ENCODE measurements at places on chromosomes 3 and 15. TPM values are rescaled to one million over a fixed set of nuclear protein-coding genes. Genes with fewer than 3 reads are reported as not detected.

USP50 gene
- not detected for polyA plus RNA-seq

GRM2 gene
- not detected for polyA plus RNA-seq

NR2F2 gene
- polyA plus RNA-seq, result not detected

RTP1 gene
- polyA plus RNA-seq, result not detected

ACOX2 gene
- polyA plus RNA-seq, result 2.5 TPM

NOX5 gene
- not detected for polyA plus RNA-seq

CCR2 gene
- 145 TPM for polyA plus RNA-seq

CYP1A2 gene
- not detected for polyA plus RNA-seq

EHHADH gene
- 1.5 TPM for polyA plus RNA-seq

PDZRN3 gene
- not detected for polyA plus RNA-seq

HTR3E gene
- not detected for polyA plus RNA-seq

NME9 gene
- polyA plus RNA-seq, result not detected

DNA sequence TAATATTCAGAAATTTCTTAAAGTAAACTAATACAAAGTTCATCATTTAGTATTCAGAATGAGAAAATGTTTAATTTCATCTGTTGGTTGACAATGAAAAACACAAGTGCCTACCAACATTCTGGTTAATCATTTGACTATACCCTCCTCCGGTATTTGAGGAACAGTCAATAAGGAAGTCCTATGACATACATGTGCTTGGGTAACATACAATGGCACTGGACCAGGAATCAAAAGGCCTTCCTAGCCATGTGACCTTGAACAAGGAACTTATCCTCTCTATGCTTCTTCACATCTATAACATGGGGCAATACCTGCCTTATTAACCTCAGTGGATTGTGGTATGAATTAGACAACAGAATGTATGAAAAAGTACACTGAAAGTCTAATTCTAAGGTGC, 65.8 kb downstream of the ZNF280D start:
- DNase-seq, result peak; percentile 1

GRCh38 chr3:100263583-100263982, 2.8 kb downstream of the TBC1D23 start:
- DNase-seq, result no peak

DNA sequence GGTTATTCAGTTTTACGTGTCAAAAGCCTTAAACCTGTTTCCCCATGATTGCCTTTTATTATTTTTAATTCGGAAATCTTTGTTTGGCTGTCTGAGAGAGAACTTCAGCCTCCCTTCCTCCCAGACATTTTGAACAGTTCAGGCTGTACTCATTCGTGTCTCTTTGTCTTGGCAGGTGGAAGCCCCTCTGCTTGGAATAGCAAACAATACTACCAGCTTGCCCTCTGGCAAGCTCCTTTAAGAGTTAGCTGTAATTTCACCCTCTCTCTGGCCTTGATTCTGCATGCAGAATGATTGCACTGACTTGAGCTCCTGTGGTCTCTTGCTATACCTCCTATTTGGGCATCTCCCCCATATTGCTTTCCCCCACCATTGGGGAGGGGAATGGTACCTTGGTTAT, 11.7 kb downstream of the IGF1R start:
- no peak for DNase-seq

- DNase-seq, result no peak
Measured at GRCh38 chr3:115947325-115947724, 324.0 kb downstream of the GAP43 start.

DNA sequence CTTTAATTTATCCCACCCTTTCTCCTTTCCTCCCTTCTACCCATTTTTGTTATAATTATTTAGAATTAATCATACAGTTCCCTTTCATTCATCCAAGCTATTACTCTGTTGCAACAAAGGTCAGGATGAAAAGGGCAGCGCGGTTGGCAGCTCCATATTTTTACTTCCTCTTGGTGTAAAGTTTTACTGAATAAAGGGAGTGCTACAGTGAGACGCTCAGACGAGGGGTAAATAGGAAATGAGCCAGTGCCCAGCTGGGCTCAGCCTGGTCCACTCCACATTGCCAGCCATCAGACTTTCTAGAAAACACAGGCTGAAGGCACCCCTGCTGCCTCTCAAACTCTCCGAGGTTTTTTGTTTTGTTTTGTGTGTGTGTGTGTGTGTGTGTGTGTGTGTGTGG, 21.9 kb upstream of the ZBTB38 start:
- DNase-seq, result peak; percentile 10

DNA sequence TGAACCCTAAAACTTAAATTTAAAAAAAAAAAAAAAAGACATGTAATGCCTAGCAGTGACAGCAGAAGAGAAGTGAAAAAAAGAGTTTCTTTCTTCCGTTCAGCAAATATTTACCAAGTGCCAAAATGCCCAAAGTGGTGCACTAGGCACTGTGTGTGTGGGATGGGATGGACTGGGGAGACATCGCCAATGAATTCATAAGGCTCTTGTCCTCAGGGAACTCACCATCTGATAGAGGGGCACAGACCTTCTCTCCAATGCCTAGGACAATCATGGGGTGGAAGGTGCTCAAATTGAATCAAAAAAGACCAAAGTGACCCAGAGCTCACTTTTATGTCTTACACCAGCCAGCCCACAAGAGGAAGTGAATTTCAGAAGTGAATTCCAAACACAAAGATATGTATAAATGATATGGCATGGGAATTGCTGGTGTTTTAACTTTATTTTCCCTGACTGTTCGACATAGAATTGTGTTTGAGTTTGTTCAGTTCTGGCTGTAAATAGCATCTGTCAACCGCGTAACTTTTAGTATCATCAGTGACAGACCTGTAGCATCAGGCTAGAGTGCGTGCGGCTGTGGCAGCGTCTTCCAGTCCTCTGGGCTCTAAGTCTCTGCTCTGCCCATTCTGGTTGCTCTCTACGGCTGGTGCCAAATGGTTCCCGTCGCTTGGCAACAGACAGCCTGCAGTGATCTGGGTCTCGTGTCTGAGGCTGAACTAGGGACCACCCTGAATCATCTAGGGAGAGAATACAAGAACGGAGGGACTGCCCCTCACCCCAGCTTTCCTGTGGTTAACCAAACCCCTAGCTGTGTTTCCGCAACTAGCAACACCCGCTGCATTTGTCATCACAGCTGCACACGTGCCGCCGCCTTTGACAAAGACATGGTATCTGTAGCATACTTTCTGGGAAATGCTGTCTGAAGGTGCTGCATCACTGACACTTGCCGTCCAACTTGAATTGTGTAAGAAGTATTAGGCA, 154.0 kb upstream of the THBS1 start:
- peak; percentile 98 for DNase-seq

GRCh38 chr3:192833177-192833890, 84.3 kb downstream of the MB21D2 start:
- DNase-seq, result no peak

GRCh38 chr3:188220988-188221818, 67.2 kb downstream of the LPP start:
- no peak for DNase-seq

DNA sequence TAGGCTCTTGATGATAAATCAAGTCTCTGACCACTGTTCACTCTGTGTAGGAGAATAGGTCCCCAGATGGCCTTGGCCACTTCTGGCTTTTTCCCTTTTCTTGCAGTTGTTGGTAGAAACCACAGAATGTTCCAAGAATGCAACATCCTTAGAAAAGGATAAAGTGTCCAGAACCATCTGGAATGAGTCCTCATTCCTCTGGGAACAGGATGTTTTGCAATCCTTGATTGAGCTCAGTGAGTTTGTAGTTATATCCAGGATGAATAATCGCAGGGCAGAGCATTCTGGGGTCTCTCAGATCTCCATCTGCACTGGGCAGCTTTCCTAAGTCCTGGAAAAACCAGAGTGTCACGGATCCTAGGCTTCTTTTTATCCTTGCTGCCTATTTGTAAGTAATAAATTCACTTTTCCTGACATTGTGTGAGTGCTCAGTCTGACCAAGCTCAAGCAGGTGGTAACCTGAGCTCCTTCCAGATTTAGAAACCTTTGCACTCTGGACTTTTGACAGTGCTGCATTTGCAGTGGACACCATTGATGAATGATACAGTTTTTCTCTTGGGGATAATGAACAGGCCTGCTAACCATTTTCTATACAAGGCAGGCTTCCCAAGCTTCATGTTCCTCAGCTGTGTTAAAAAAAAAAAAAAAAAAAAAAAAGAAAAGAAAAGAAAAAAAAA, 1028.6 kb downstream of the OTOL1 start:
- no peak for DNase-seq

DNA sequence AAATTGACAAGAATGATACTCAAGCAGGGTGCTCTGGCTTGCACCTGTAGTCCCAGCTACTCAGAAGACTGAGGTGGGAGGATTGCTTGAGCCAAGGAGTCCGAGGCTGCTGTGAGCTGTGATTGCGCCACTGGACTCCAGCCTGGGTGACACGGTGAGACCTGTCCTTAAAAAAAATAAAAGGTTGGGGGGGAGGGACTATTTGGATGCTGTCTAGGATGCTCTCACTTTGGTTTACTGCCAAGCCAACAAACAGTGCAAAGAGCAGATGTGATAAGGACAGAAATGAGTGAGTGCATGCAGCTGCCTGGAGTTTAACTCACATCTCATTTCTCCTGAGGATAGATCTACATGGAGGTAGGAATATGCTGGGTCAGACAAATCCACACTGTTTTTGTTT, 130.0 kb downstream of the FRMD4B start:
- DNase-seq, result no peak

DNA sequence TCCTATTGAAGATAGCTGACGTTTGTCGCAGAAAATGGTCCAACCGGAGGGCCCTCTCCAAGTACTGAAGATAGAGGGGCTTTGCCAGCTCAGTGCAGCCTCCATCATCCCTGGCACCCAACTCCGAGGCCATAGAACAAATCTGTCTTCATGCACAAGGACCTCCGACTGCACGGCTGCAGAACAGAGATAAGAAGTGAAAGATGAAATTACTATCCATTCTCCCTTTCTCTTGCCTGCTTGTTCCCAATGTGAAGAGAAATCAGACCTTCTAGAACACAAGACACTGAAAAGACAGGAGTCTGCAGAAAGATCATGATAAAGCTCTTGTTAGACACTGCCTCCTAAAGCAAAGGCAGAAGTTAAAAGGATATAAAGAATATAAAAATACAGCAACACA, 19.9 kb downstream of the INO80 start:
- DNase-seq, result no peak

GRCh38 chr15:44598892-44599291, 61.9 kb downstream of the EIF3J start:
- DNase-seq, result no peak

GRCh38 chr15:90559119-90559518, 29.4 kb downstream of the CRTC3 start:
- DNase-seq, result no peak

GRCh38 chr3:136883967-136884720, 22.1 kb downstream of the NCK1 start:
- no peak for DNase-seq

GRCh38 chr3:188927971-188928370, 243.8 kb upstream of the TPRG1 start:
- no peak for DNase-seq

- DNase-seq, result no peak
Measured at GRCh38 chr15:68638953-68639515, 60.2 kb downstream of the CORO2B start.

GRCh38 chr3:138260611-138261010, 69.0 kb downstream of the NME9 start:
- no peak for DNase-seq

- no peak for DNase-seq
Measured at GRCh38 chr3:187027531-187028278, 97.4 kb downstream of the ST6GAL1 start.

GRCh38 chr15:64355348-64355943, 527 bp downstream of the CSNK1G1 start:
- DNase-seq, result no peak

GRCh38 chr15:66403323-66403722, 16.6 kb downstream of the MAP2K1 start:
- DNase-seq, result no peak

DNA sequence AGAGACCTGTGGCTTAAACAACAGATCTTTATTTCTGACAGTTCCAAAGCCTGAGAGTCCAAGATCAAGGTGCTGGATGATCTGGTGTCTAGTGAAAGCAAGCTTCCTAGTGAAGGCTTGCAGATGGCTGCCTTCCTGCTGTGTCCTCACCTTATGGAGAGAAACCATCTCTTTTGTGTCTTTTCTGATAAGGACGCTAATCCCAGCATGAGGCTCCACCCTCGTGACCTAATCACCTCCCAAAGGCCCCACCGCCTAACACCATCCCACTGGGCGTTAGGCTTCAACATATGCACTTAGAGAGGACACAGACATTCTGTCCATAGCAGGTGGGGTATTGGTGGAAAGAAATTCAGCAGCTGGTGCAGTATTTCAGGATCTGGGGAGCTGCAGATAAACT, 19.8 kb upstream of the LYSMD4 start:
- DNase-seq, result no peak

DNA sequence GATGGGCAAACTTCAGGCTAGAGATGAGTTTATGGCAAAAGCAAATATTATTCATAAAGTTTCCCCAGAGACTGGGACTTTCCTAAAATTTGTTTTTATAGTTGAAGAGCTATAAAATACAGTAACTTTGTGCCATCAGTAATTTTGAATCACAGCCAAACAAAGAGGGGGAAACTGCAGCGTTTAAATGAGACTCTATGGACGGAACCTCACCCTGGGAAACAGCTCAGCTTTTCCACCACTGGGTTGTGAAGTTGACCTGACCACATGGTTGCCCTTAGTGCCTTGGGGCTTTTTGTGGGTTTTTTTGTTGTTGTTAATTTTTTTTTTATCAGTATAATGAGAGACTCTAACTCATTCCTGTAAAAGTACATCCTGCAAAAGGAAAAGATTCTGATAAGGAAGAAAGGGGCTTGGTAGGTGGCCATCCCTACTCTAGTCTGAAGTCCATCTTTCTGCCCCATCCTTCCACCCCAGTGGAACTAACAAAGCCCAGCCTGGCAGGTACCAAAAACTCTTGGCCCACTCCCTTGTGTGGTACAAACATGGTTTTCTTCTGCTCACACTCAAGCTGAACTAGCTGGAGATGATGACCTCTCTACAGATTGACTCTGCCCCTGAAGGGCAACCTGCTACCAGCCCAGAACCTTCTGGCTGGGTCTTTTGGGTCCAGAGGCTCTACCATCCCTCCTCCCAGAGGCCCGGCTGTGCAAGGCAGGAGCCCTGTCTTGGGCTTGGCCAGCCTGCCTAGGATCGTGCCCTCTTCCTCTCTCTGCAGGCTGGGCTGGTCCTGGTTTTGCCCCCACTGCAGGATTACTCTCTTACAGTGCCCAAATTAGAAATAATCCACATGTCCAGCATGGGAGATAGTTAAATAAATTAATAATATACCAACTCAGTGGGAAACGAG, 41.2 kb downstream of the RLBP1 start:
- DNase-seq, result no peak

All from CD14-positive monocyte (primary cell).